Bronchial epithelial cell (primary cell): ENCODE measurements at places on chromosomes 1 and 21. TPM values are rescaled to one million over a fixed set of nuclear protein-coding genes. Genes with fewer than 3 reads are reported as not detected.

PTGFR gene
- total RNA-seq, result 0.13 and 0.26 TPM in 2 replicates

ACTA1 gene
- total RNA-seq, result not detected in 2 replicates

METTL18 gene
- 4.7 and 4.9 TPM in 2 replicates for total RNA-seq

BSND gene
- under 0.01 TPM in 1 of 2 replicates, not detected in the other for total RNA-seq

RGS7 gene
- not detected in 2 replicates for total RNA-seq

ADAM15 gene
- 181 and 322 TPM in 2 replicates for total RNA-seq

ANXA9 gene
- total RNA-seq, result 0.26 and 0.90 TPM in 2 replicates

DLGAP3 gene
- not detected in 2 replicates for total RNA-seq

IVL gene
- 1.6 and 14.6 TPM in 2 replicates for total RNA-seq

ADAMTS1 gene
- 100 and 124 TPM in 2 replicates for total RNA-seq

PADI3 gene
- total RNA-seq, result 0.26 and 0.38 TPM in 2 replicates

FGR gene
- total RNA-seq, result 0.13 and 1.1 TPM in 2 replicates

NT5C1A gene
- not detected in 2 replicates for total RNA-seq

KRTAP20-1 gene
- total RNA-seq, result not detected in 2 replicates

PADI2 gene
- total RNA-seq, result 1.0 and 1.3 TPM in 2 replicates

RIPPLY3 gene
- under 0.01 TPM in 1 of 2 replicates, not detected in the other for total RNA-seq

TAF13 gene
- total RNA-seq, result 96.9 and 157 TPM in 2 replicates

CRYAA gene
- not detected in 2 replicates for total RNA-seq

PTPN14 gene
- total RNA-seq, result 28.4 and 33.0 TPM in 2 replicates

TEX38 gene
- total RNA-seq, result not detected in 2 replicates

RHD gene
- not detected in 2 replicates for total RNA-seq

CSF3R gene
- 0.79 TPM in 1 of 2 replicates, not detected in the other for total RNA-seq

DAB1 gene
- total RNA-seq, result 0.13 TPM in 1 of 2 replicates, not detected in the other

MASP2 gene
- not detected in 2 replicates for total RNA-seq

ATP6V1G3 gene
- total RNA-seq, result not detected in 2 replicates

LCE2A gene
- not detected in 2 replicates for total RNA-seq

GJA5 gene
- 0.13 TPM in 1 of 2 replicates, not detected in the other for total RNA-seq

CYP4A11 gene
- not detected in 2 replicates for total RNA-seq

CYP4X1 gene
- under 0.01 and 0.13 TPM in 2 replicates for total RNA-seq

SPRR3 gene
- 136 and 342 TPM in 2 replicates for total RNA-seq

OBSCN gene
- 6.3 and 7.6 TPM in 2 replicates for total RNA-seq

SLC35F3 gene
- total RNA-seq, result 0.13 and 0.79 TPM in 2 replicates

ILDR2 gene
- not detected in 2 replicates for total RNA-seq

AADACL4 gene
- total RNA-seq, result not detected in 2 replicates

TBX15 gene
- not detected in 2 replicates for total RNA-seq

ZNF683 gene
- total RNA-seq, result not detected in 2 replicates

CD5L gene
- not detected in 2 replicates for total RNA-seq

CCDC30 gene
- total RNA-seq, result 0.77 and 0.79 TPM in 2 replicates

GBP7 gene
- total RNA-seq, result not detected in 2 replicates

FAM110D gene
- total RNA-seq, result not detected in 2 replicates

RAP1GAP gene
- 1.1 and 2.6 TPM in 2 replicates for total RNA-seq

AMPD1 gene
- total RNA-seq, result 0.13 TPM in 1 of 2 replicates, not detected in the other

GPR37L1 gene
- under 0.01 TPM in 1 of 2 replicates, not detected in the other for total RNA-seq

CHD5 gene
- total RNA-seq, result 0.13 and 0.26 TPM in 2 replicates

LRRC53 gene
- not detected in 2 replicates for total RNA-seq

CENPF gene
- 0.53 and 1.7 TPM in 2 replicates for total RNA-seq

CELA3B gene
- total RNA-seq, result not detected in 2 replicates

MRPL20 gene
- 46.3 and 50.4 TPM in 2 replicates for total RNA-seq

C1orf146 gene
- total RNA-seq, result not detected in 2 replicates

PTPN7 gene
- under 0.01 TPM in 1 of 2 replicates, not detected in the other for total RNA-seq

GPR157 gene
- total RNA-seq, result 44.0 and 69.6 TPM in 2 replicates

CNKSR1 gene
- total RNA-seq, result 11.8 and 15.8 TPM in 2 replicates
